ENCODE measurements at places on chromosomes 6 and 20. TPM values are rescaled to one million over a fixed set of nuclear protein-coding genes. Genes with fewer than 3 reads are reported as not detected.

PROCR gene
- 142 TPM for total RNA-seq

ATP9A gene
- total RNA-seq: 16.1 TPM

ABHD12 gene
- 149 TPM for total RNA-seq

HNF4A gene
- 15.1 TPM for total RNA-seq

RIN2 gene
- total RNA-seq: 22.7 TPM
